ENCODE measurements at places on chromosomes 2 and 18. TPM values are rescaled to one million over a fixed set of nuclear protein-coding genes. Genes with fewer than 3 reads are reported as not detected.
A peak's percentile ranks its signal among the peaks of the same experiment; 100 is the strongest.

DNA sequence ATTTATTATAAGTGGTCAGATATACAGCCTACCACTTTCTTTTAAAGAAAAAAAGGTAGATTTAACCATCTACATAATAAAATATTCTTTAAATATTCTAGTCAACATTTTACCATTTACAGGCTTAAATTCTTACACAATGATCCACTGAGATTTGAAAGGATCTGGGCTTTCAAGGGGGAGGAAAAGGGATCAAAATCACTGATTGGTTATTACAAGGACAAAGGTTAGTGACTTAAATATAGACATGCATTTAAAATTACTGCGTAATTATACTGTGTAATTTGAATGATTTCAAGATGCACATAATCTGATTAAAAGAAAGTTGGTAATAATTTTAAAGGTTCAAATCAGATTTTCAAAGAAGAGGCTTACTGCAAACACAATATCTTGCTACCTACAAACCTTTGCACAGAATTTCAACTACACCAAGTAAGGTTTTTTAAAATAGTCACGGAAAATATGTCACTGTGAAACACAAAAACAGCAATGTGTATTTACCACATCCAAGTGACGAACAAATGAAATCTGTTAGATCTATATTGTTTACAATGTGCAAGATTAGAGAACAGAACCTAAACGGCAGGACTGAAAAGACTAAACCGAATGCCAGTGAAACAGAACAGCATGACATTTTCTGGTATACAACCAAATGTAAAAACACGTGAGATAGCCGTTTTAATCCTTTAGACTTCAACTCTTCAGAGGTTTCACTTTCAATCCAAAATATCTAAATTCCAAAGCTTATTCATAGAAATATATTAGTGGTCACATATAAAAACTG, 40.8 kb downstream of the RTN4 start:
- no peak for DNase-seq

The CD8B gene
- not detected for total RNA-seq

The EIF2B4 gene
- 19.2 TPM for total RNA-seq

DNA sequence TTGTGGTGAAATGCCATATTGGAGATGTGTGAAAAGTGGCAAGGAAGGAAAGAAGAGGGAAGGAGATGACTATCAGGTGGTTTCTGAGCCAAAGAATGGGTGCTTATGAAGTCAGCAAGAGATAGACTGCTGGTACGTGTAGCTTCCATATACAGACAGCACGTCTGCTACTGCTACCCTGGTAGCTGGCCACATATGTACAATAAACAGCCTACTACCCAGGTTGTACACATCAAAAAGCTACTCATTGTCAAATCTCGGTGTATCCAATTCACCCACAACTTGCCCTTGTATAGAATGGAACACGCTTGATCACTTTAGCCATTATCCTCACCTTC, 761.8 kb downstream of the LRRTM4 start:
- DNase-seq, result no peak

The FARP2 gene
- total RNA-seq, result 43.7 TPM

- no peak for DNase-seq
These were observed 16.7 kb upstream of the FAM228A start for GRCh38 chr2:24158131-24158530.

GRCh38 chr2:1771626-1772280, 27.4 kb upstream of the PXDN start:
- DNase-seq, result no peak

DNA sequence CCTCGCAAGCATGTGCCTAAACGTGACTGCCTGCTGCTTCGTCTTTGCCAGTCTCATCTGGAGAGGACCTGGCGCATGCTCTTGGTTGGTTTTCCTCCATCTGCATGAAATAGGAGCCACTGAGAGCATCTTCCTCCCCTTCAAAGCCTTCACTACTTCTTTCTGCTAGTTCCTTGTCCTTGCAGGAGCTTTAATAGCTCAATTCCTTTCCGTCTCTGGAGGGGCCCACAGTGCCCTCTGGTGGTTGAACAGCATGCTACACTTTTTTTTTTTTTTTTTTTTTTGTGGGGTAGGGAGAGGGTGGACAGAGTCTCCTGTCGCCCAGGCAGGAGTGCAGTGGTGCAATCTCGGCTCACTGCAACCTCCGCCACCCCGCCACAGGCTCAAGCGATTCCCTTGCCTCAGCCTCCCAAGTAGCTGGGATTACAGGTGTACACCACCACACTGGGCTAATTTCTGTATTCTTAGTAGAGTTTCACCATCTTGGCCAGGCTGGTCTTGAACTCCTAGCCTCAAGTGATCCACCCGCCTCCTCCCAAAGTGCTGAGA, 59.6 kb downstream of the SP110 start:
- peak; percentile 4 for DNase-seq

DNA sequence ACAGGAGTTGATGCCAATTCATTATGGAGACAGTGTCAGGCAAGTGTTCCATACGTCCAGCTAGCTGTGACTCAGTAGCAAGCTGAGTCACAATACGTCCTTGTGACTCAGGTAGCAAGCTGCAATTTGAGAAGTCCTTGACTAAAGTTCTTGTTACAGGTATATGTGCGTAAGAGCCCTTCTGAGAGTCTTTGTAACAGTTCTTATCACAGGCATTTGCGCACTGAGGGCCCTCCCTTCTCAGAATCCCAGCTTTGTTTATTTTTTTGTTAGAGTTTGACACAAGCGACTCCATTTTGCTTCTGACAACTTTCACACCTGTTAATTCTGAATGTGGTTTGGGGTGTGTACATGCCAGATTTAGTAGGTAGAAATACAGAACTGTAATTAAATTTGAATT, 20.1 kb upstream of the ACMSD start:
- DNase-seq, result no peak

The ST8SIA5 gene
- total RNA-seq, result 10.8 TPM

DNA sequence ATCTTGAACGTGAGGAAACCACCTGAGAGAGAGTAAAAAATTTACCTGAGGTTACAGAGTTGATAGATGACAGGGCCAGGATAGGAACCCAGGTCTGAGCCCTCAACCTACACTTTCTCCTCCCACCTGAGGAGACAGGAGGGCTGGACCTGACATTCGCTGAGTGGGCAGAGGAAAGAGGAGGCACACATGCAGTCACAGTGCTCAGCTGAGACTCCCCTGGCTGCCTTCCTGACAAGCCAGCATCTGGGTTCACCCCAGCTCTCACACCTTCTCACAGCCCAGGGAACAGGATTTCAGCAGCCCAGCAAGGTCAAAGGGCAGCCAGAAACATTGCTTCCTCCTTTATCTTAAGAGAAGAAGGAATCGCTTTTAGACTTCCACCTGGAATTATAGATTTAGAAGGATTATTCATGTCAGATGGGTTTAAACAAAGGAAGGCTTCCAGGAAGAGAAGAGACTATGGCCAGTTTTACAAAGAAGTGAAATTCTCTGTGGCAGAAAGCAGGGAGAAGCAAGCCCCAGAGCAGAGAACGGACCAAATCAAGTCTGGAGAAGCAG, 18.1 kb upstream of the PKDCC start:
- no peak for DNase-seq

GRCh38 chr2:239927424-239927981, 97.6 kb downstream of the NDUFA10 start:
- DNase-seq, result no peak

DNA sequence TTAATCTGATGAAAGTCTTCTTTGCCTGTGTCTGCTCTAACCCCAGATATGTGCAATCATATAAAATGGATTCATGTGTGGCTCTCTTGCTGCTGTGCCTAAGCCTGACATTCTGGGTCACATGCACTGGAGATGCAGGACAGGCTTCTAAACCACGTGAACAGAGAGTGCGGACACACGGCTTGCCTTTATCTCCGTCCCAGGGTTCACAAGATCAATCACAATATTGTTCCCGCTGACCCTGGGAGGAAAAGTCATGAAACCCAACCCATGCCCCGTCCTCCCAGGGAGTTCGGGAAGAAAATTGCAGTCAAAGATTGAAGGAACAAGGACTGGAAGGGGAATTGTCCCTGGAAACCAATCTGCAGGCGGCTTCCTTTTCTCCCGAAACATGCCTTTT, 74.8 kb downstream of the VAPA start:
- no peak for DNase-seq

DNA sequence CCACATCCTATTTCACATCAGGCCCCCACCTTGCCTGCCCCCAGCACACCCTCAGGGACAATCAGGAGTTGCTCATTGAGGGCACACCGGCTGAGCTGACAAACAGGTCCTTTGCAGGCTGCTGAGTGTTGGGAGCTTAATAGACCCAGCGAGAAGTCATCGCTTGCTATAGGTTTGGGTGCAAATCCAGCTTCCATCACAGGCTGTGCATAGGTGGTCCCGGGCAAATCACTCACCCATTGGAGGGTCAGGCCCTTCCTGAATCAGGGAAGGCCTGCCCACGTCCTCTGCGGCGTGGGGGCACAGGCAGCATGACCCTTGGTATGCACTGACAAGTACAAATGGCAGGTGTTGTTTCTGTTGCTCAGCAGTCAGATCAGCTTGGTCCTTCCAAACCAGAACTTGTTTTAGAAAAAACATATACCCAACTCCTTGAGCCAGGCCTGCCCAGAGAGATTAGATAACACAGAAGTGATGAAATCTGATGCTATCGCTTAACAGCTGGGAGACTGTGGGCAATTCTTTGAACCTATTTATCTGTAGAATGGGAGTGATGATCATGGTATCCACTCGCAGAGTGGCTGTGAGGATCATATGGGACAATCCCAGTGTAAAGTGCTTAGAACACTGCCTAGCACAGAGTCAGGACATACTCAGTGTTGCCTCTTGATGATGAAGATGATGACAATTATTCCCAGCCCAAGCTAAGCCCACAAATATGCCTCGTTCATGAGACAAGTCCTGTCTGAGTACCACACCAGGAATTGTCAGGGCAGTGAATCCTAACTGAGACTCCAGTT, 34.9 kb downstream of the SMAD7 start:
- DNase-seq, result no peak

- DNase-seq, result no peak
These were observed 203.8 kb downstream of the RDH14 start for GRCh38 chr2:18356676-18357075.

DNA sequence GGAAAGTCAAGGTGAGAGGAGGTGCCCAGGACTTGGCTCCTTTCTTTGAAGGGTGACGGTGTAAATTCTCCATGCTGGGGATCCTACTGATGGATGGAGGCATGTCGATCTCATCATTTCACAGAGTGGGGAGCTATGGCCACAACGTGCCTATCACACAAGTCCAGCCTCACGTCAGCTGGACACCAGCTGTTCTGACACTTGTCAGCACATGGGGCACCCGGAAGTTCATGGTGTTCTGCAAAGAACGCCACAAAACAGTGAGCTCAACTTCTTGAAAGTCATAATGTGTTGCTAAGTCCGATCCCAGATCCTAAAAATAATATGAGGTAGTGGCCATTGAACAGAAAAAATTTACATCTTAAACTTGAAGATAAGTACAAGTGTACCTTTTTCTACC, 12.3 kb downstream of the PAX8 start:
- no peak for DNase-seq
